ENCODE measurements at places on chromosomes 12 and 14.

- DNase-seq, result no peak
Measured at GRCh38 chr14:64107438-64107837, 186.7 kb downstream of the ESR2 start.

DNA sequence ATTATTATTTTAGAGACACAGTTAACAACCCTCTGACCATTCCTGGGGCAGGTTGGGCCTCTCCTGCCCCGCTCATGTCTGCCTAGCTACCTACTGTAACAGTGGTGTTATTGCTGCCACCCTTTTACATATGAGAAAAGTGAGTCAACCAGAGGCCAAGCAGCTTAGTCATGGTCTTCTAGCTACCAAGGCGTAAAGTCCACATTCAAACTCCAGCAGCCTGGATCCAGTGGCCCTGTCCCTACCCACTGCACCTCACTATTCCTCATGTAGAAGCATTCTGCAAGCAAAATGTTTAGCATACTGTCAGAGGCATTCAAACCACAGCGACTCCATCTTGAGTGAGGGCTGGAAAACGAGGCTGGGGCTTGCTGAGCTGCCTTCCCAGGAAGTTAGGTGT is 95.8 kb downstream of the SLC15A4 start:
- no peak for DNase-seq

DNA sequence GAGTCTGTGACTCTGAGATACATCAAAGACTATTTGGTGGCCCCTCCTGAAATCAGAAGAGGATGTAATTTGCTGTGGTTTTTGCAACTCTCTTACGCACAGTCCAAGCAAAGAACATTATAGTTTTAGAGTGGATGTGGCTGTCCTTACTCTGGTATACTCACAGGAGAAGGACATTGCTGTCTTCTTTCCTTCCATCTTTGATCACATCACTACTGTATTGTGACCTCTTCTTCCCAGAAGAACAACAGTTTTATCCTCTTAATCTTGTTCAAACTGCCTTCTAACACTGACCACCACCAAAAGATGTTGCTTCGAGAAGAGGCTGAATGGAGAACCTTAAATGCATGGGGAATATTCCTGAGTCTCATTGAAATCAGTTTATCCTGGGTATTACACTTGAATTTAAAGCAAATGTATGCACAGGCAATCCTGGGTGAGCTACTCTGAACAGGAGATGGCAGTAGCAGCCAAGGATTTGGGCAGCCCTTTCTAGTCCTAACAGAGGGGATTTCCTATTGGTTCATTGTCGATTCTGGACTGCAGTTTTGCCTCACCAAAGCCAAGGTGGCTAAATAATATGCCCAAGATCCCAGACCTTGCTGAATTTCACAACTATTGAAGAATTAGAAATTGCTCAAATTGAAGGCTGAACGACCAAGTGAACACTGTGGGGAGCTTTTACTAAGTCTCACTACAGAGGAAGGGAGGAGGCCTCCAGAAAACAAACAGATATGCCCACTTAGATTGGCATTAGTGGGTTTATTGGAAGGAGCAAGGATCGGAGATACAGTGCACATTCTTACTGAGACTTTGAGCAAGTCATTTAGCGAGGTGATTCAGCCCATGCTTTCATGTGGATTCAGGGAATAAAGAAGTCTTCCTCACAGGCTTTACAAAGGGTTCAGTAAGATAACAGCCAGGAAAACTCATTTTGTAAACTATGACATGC is 282.8 kb downstream of the PAWR start:
- DNase-seq, result peak; percentile 76

DNA sequence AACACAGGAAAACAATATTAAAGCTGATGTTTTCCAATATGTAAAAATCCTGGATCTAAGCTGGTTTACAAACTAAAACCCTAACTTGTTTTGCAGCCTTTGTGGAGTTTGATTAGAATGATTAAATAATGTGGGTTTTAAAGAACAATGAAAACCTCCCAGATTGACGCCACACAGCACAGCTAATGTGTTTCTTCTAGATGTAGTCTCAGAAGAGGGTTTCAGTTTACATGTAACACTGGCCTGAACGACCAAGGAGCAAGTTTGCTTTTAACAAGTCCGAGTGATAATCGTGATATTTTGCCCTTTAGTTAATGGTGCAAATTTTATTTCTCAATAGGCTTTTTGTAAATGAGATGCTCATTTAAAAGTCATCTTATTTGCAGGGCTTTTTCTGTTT is 11.0 kb downstream of the HMGA2 start:
- DNase-seq, result no peak

DNA sequence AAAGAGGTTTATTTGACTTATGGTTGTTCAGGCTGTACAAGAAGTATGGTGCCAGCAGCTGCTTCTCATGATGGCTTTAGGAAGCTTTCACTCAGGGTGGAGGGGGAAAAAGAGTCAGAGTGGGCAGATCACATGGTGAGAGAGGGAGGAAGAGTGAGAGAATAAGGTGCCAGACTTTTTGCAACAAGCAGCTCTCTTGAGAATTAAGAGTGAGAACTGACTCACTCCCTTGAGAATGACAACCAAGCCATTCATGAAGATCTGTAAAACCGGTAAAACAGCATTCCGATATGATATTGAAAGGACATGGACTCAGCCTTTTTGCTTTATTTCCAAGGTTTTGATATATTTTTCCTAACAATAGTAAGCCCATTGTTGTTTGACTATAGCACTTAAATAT is 501.2 kb downstream of the GALC start:
- DNase-seq, result no peak

- DNase-seq, result no peak
Measured at GRCh38 chr12:4278329-4279197, 5.0 kb downstream of the CCND2 start.

GRCh38 chr14:95686935-95687334 is 709 bp downstream of the TCL1B start:
- DNase-seq, result no peak

DNA sequence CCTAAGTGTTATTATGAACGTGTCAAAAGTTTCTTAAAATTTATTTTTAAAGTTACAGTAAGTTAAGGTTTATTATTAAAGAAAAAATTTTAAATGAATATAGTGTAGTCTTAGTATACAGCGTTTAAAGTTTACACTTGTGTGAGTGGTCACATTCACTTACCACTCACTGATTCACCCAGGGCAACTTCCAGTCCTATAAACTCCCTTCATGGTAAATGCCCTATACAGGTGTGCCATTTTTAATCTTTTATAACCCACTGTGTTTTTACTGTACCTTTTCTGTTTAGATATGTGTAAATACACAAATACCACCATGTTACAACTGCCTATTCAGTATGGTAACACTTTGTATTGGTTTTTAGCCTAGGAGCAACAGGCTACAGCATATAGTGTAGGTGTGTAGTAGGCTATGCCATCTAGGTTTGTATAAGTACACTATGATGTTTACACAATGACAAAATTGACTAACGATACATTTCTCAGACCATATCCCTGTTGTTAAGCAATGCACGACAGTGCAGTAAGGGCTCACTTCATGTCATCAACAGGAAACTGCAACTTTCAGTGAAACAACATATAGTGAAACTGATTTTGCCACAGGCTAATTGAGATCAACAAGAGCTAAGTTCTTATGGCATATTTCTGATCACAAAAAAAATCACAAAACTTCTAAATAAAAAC is 112.0 kb upstream of the TMCC3 start:
- no peak for DNase-seq

GRCh38 chr14:93532541-93532940 is 101.8 kb downstream of the UNC79 start:
- no peak for DNase-seq

DNA sequence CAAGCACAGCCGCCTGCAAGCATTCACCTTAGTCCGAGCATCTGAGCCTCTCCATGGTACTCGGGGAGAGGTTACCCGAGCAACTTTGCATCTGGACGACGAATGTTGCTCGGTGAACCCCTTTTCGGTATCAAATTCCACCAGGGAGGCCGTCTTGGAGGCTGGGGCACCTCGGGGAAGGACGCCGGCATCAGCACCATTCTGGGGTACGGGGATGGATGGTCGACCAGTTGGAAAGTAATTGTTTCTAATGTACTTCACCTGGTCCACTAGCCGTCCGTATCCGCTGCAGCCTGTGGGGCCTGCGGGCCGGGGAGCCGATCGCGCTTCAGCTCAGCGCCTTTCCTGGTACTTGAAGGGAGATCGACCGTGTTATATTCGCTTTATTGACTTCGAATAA is 161.7 kb upstream of the RTL1 start:
- DNase-seq, result no peak

- DNase-seq, result no peak
Measured at GRCh38 chr12:132127041-132127440, 17.1 kb downstream of the DDX51 start.

DNA sequence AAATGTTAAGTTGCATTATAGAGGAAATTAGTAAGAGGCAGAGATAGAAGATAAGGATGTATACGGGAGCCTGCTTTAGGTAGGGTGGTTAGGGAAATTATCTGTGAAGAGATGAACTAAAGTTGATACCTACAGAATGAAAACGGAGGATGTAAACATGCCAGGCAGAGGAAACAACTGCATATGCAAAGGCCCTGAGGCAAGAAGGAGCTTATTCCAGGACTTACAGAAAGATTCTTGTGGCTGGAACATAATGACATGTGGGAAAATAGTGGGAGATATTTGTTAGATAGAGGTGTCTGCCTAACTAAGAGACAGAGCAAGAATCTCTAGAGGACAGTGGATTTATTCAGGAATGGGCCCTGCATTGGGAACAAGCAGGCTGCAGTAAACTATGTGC is 16.2 kb upstream of the SERPINA1 start:
- no peak for DNase-seq

GRCh38 chr14:35808076-35808637 is 938 bp downstream of the RALGAPA1 start:
- no peak for DNase-seq

DNA sequence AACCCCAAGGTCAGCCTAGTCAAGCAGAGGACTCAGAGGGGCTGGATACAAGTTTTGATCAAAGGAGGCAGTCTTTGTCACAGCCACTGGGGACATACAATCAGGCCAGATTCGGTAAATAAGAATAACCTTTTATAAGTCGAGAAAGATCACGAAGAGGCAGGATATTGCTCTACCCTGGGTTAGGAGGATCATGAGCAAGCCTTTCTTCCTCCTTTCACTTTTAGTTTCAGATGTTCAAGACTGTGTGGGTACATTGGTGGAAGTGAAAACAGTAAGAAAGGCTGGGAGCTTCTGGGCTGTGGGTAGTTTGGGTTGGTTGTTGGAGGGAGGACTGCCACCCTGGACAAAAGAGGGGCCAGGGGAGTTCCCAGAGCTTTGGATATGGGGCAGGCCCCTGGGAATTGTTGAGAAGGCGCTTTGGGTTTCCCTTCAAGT is 127.7 kb downstream of the SNAPC1 start:
- no peak for DNase-seq

DNA sequence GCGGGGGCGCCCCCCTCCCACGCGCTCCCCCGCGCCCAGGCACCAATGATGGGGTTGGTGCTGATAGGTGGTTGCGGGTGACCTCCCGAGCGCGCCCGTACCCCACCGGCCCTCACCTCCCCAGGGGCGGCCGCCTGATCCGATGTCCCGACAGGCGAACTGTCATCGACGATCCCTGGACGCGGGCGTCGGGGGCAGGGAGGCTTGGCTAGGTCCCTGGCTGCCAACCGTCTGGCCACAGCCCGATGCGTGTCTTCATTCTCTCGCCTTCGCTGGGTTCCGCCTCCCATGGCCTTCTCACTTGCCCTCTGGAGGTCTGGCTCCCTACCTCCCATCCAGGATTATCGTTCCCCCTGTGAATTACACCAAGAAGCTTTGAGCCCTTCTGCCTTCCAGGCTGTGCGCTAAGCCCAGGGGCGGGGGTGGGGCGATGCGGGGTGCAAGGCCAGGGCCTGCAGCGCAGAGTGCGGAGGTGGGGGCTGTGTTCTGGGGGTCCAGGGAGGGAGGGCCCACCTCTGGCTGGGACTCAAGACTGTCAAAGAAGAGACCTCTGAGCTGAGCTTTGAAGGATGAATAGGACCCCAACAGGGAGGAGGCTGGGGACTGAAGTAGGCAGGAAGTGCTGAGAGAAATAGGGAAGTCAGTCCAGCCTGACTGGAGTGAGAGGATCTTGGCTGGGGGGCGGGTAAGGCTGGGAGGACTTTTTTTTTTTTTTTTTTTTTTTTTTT is 7.7 kb upstream of the RACGAP1 start:
- no peak for DNase-seq

GRCh38 chr12:49893753-49894750 is 9.6 kb downstream of the FAIM2 start:
- no peak for DNase-seq

- DNase-seq, result no peak
Measured at GRCh38 chr14:103650213-103650612, 21.2 kb downstream of the KLC1 start.

DNA sequence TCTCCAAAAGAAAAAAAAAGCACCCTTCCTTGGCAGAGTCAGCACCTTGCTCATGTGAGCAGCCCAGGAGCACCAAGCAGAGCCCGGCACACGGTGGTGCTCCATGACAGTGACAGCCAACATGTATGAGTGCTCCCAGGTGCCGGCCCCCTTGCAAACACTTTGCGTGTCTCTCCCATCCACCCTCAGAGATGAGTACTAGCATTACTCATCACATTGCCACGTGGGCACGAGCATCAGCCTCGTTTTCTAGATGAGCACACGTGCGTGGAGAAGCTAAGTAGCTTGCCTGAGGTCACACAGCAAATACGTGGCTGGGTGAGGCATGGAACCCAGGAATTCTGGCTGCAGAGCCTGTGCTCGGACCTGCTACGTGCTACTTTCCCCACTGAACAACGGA is 177.9 kb upstream of the PRMT8 start:
- no peak for DNase-seq

- no peak for DNase-seq
Measured at GRCh38 chr12:112841240-112841639, 49.7 kb downstream of the RPH3A start.

DNA sequence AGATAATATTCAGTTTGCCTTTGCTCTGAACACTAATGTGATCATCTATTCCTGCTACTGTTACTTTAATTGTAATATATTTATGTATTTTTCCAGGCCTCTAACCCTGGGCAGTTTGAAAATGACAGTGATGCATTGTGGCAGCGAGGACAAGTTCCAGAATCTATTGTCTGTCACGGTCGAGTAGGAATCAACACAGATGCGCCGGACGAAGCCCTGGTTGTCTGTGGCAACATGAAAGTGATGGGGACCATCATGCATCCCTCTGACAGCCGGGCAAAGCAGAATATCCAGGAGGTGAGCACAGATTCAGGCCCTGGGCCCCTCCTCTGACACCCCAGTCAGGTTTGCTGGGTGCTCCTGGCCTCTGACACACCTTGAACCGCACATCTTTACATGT is 78.5 kb downstream of the MYRFL start:
- no peak for DNase-seq
